ENCODE measurements at places on chromosomes 5 and 9.

DNA sequence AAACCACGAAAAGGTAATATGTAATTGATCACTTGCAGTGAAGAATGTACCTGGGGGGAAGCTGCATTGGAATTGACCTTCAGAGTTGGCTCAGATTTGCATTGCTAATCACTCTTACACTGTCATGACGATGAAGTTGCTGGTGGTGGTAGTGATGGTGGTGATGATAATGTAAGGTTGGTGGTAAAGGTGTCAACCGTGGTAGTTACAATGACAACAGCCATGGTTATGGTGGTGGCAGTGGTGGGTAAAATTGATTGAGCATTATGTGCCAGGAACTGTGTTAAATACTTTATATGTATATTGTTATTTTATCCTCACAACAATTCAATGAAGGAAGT lies 282.4 kb downstream of the NR3C1 start:
- no peak for DNase-seq

GRCh38 chr5:32584646-32585045 lies 711 bp upstream of the SUB1 start:
- DNase-seq, result no peak

- DNase-seq, result no peak
Observed at GRCh38 chr5:168645195-168645594, 66.0 kb upstream of the PANK3 start.

DNA sequence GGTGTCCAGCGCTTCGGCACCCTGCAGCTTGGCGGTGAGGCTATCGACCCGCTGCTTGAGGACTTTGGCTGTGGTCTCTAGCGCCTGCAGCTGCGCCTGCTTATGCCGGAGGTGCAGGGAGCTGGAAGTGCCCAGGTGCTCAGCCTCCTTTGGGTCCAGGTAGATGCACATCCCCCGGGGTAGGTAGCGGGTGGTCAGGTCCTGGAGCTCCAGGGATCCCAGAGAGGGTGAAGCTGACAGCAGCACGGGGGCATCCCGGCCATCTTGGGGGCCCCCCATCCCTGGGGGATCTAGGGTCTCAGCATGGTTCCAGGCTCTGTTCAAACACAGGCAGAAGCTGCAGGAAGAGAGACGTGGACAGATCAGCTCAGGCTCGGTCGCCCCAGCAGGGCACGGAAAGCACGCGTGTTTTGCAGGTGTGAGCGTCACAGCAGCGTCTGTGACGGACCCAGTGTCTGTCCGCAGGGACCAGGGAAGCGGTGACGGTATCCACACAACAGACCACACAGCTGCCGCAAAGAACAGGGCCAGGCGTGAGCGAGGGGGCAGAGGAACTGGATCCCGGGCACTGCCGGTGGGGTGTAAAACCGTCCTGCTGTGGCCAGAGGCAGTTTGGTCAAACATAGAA lies 17.4 kb downstream of the CCDC187 start:
- DNase-seq, result no peak

DNA sequence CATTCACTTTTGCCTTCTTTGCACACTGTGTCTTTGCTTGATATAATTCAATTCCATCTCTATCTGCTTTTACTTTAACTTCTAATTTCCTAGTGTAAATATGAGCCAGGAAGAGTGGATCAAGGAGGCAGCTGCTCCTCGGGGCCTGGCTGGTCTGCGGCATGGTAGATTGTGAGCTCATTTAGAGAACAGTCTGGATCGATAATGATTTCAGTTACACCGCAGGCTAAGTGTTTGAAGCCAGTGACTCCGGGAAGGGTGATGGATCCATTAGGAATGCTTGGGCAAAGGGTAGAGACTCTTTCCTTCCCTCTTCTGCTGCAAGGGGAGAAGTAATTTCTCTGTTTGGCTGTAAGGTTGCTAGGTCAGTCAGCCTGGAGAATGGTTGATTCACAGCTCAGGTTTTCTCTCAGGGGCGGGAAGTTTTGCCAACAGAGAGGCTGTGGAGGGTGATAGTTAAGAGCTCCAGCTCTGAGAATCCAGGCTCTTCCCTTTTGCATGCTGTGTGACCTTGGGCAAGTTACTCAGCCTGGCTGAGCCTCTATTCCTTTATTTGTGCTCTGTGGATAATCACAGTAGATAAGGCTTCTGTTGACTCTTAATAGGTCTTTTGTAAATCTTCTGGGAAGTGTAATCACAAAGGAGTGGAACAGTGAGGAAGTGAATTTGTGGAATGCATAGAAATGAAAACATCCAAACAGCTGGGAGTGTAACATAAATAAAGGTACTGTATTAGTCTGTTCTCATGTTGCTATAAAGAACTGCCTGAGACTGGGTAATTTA lies 99.1 kb downstream of the PTTG1 start:
- no peak for DNase-seq

Measured in fibroblast of skin of left quadriceps (primary cell).